ENCODE measurements at places on chromosomes 13 and 19. TPM values are rescaled to one million over a fixed set of nuclear protein-coding genes. Genes with fewer than 3 reads are reported as not detected.

DNA sequence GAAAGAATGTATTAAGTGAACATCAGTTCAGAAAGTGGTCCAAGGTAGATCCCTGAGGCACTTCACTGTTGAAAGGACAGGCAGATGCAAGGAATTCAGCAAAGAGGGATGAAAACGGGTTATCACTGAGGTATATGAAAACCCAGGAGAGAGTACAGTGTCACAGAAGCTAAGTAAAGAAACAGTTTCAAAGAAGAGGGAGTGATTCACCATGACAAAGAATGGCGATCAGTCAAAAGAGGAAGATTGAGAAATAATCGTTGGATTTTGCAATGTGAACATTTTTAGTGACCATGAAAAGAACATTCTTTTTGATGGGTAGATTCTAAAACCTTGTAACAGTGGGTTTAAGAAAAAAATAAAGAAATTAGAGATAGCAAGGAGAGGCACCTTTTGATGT, 99.3 kb downstream of the EPSTI1 start:
- DNase-seq: no peak

DNA sequence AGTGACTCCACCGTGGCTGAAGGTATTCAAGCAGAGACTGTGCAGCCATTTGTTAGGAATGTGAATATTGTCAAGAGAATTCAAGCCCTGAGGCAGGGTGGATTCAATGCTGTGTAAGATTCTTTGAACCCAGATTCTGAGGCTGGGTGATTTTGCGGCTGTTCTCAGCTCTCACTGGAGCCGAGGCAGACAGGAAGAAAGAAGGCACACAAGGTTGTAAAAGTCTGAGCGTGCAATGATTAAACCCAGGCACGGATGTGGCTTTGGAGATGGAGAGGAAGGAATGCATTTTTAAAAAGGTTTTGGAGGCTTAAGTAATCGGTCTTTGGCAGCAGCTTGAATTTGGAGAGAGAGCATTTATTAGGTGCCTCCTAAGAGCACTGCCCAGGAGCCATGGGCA, 187.9 kb downstream of the KATNAL1 start:
- DNase-seq: no peak

DNA sequence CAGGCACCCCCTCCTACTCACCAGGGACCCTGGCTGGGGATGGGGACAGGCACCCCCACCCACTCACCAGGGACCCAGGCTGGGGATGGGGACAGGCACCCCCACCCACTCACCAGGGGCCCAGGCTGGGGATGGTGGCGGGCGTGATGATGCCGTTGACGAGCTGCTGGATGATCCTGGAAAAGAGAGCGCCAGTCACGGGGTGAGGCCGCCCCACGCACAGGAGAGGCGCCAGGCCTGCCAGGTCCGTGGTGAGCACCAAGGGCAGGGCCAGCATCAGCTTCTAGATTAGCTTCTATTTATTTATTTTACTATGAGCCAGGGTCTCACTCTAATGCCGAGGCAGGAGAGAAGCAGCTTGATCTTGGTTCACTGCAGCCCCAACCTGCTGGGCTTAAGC, 10.4 kb downstream of the FGF22 start:
- no peak for DNase-seq

Gene PGLYRP2
- polyA plus RNA-seq: 0.08 TPM

DNA sequence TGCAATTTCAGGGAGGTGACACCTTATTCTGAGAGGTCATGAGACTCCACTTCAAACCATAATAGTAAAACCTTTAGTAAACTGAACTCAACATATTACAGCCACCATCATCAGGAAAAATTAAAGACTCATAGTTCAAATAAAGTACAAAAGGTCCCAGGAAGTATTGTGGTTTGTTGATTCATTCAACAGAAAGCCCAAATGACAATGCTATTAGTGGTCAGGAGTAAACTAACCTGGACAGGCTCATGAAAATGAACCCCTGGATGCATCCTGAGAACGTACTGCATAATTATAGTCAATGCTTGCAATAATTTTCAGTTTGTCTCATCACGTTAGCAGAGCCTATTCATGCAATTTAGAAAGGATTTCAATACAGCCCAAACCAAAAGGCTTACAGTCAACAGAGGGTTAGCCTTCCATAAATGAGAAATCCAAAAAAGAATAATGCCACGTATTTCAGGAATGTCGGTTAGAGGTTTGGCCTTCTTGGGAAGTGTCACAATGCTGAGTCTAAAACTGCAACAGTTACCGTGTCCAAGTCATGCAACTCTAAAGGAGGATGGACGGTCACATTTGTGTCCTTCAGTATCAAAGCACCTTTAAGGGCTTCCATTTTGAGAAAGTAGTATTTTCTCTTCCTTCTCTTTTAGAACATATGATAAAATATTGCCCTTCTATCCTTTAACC, 280.8 kb downstream of the ABCC4 start:
- DNase-seq: no peak

DNA sequence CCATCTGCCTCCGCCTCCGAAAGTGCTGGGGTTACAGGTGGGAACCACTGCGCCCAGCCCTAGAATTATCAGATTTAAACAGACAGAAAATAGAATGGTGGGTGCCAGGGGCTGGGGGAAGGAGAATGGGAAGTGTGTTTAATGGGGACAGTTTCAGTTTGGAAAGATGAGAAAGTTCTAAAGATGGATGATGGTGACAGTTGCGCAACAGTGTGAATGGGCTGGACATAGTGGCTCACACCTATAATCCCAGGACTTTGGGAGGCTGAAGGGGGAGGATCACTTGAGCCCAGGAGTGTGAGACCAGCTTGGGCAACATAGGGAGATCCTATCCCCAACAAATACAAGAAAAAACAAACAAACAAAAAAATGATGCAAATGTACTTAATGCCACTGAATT, 15.9 kb downstream of the KANK2 start:
- no peak for DNase-seq

DNA sequence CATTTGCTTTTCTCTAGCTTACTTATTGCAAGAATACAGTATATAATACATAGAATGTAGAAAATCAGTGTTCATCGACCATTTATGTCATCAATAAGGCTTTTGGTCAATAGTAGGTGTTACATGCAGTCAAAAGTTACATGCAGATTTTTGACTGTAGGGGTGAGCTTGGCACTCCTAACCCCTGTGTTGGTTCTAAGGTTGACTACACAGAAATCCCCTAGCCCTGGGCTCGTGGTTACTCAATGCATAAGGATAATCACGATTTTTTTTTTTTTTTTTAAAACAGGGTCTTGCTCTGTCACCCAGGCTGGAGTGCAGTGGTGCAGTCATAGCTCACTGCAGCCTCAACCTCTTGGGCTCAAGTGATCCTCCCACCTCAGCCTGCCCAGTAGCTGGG, 4.0 kb upstream of the NWD1 start:
- no peak for DNase-seq

Gene FLT3LG
- polyA plus RNA-seq: 18.8 TPM

DNA sequence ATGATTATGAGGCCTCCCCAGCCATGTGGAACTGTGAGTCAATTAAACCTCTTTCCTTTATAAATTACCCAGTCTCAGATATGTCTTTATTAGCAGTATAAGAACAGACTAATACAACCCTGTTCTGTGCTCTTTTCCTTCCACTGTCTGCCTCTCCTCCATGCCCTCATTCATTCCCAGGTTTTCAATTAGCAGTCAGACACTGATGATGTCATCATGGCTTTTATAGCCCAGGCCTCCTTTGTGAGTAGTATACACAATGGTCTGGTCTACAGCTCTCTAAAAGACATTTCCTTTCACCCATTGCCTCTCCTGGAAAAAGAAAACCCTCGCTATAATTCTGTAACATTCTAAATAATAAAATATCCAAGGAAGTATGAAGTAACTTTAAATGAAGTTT, 25.5 kb downstream of the FGF14 start:
- no peak for DNase-seq

- DNase-seq: no peak
Observed at GRCh38 chr13:22846551-22846950, 334.2 kb upstream of the SGCG start.

Gene USHBP1
- polyA plus RNA-seq: 6.6 TPM

DNA sequence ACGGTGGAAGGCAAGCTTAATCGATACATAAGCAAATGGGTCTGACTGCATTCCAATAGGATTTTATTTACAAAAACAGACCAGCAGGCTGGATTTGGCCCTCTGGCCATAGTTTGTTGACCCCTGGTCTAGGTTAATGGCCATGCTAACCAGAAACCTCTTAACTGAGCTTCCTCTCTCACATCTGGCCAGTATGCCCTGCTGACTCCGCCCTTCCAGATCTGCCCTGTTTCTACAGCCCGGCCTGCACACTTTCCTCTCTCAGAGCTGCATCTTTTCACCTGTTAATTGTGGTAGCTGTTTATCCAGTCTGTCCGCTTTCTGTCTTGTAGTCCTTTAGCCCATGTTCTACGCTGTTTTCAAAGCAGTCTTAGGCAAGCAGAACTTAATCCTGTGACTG, 25.6 kb downstream of the EDNRB start:
- DNase-seq: no peak

Measured in urinary bladder (tissue), 4 donors.